Activated naive CD4-positive, alpha-beta T cell treated with anti-CD3 and anti-CD28 coated beads for 36 hours (primary cell): ENCODE measurements at places on chromosomes 2 and 18. TPM values are rescaled to one million over a fixed set of nuclear protein-coding genes. Genes with fewer than 3 reads are reported as not detected.

Gene LOXHD1
- total RNA-seq = not detected

GRCh38 chr18:12598181-12598930 lies 59.6 kb downstream of the SPIRE1 start:
- H3K4me3 ChIP-seq = no peak overlapping the region
- H3K27ac ChIP-seq = no peak overlapping the region
- peak; percentile 11 for DNase-seq
- H3K4me1 ChIP-seq = peaks cover 17% of the 10 kb centered on the region
- no peaks in the 10 kb centered on the region for H3K36me3 ChIP-seq

DNA sequence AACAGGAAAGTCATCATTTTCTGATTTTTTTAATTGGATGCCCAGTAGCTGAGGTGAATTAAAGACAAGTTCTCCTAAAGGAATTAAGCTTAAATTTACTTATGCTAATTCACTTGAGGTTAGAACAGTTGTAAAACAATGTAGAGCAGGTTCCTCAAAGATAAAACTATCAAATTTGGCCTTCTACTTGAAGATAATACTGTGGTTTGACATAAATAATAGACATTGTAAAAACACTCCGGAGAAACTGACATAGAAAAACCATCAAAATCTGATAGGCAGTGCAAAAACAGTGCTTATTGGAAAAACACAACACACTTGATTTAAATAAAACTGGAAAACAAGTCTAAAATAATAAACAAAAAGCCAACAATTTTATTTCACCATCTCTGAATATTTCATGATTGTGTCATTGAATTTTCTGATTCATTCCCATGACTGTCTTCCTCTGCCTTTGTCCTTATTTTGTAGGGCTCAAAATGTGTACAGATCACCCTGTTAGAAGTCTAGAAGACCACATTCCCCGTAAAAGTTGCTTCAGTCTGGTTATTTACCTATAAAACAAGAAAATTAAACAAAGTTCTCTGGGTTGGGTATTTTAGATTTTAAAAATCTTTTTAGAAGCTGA lies 28.3 kb upstream of the SLC40A1 start:
- H3K4me3 ChIP-seq = no peak overlapping the region
- no peaks in the 10 kb centered on the region for H3K27me3 ChIP-seq
- no peak overlapping the region for H3K27ac ChIP-seq
- no peaks in the 10 kb centered on the region for H3K36me3 ChIP-seq
- no peak for DNase-seq

DNA sequence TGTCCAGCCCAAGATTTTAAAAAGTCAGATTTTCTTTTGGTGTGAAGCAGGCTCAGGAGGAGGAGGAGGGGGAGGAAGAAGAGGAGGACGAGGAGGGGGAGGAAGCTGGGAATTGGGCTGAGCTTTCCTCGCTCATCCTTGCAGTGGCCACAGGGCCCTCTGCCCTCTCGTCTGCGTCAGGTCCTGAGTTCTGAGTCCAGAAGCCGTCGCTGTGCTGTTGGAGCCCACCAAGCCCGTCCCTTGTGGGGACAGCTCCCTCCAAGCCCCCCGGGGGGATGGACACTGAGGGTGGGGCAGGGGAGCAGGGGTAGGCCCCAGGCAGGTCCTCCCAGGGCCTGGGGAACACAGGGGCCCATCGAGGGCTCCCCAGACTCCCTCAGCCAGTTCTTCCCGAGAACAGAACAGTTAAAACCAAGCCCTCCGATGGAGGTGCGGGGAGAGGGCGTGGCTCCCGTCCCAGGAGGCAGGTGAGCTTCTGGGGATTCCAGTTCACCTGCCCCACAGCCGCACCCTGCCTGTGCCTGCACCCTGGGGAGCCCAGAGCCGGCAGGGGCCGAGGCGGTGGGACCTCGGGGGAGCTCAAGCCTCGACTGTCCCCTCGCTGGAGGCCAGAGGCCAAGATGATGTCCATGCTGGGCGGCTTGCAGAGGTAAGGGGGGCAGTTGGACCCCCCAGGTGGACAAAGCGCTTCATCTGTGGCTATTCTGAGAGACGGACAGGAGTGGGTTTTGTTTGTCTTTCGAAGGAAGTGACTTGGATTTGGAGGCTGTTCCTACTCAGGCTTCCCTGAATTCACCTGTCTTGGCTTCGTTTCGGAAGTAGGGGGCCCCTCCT lies at the start of gene GAL3ST2:
TSS of gene GAL3ST2 (plus strand) at position 487 of the 834 bp plus-strand sequence. CDS start at position 621, 134 bp downstream.
- no peak for DNase-seq
- peaks cover 3% of the 10 kb centered on the region for H3K27me3 ChIP-seq
- no peak within 1 kb of the TSS for H3K27ac ChIP-seq
